MG63 (cell line): ENCODE measurements at places on chromosomes 1 and 21. TPM values are rescaled to one million over a fixed set of nuclear protein-coding genes. Genes with fewer than 3 reads are reported as not detected.
A peak's percentile ranks its signal among the peaks of the same experiment; 100 is the strongest.

Gene GRIK1
- not detected in 2 replicates for total RNA-seq

GRCh38 chr1:16117936-16118335 lies 37.9 kb downstream of the EPHA2 start:
- DNase-seq: no peak

- no peak for DNase-seq
Measured at GRCh38 chr1:156150333-156151011, 2.9 kb upstream of the SEMA4A start.

DNA sequence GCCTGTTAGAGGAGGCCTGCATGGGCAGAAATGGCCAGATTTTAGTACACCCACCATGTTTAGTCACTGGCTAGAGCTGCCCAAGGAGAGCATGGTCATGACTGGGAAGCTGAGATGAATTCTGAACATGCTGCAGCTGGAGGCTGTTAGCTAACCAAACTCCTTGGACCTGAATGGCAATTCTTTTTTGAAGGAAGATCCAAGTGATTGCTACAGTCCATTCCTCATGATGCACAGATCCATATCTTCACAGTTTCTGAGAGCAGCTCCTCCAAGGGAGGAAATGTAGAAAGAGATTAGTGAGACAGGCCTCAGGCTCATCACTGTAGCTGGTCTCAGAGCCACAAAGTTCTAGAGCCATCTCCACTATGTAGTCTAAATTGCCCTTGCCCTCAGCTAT lies 11.1 kb downstream of the ZFYVE9 start:
- DNase-seq: no peak

Gene MIXL1
- total RNA-seq: not detected in 2 replicates

DNA sequence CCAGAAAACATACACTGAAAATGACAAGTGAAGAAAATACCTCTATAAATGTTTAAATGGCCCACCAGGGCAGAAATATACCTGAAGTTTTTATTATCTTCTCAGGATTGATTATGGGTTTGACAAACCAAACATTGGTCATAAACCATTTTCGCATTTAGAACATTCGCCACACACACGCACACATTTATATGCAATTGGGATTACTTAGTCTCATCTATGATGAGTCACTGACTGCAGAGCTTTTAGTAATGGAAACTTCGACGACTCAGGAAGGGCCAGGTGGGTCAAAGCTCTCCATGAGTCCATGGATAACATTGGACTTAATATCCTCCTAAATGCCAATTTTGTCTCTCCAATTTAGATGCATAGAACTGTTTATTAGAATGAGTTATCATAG lies 16.9 kb downstream of the NRDC start:
- DNase-seq: no peak

GRCh38 chr1:54001591-54001990 lies 16.4 kb downstream of the LDLRAD1 start:
- DNase-seq: no peak

Gene AKR1A1
- 60.7 and 93.8 TPM in 2 replicates for total RNA-seq

Gene TEX38
- total RNA-seq: not detected in 2 replicates

Gene LAX1
- not detected in 2 replicates for total RNA-seq

DNA sequence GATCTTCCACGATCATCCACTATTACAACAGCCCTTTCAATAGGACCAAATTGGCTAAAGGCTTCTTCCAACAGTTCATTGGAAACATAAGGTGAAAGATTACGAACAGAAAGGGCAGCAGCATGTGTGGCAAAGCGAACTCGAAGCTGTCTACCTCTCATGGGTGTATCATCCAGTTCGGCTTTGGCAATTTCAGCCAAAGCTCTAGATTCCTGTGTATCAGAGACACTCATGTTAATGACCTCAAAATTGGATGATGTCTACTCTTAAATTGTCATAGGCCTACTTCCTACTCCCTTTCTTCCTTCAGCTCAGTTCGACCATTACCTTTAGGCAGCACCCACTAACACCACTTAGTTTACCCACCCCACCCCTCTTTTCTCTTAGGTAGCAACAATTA lies 2.2 kb downstream of the SFPQ start:
- DNase-seq: no peak

DNA sequence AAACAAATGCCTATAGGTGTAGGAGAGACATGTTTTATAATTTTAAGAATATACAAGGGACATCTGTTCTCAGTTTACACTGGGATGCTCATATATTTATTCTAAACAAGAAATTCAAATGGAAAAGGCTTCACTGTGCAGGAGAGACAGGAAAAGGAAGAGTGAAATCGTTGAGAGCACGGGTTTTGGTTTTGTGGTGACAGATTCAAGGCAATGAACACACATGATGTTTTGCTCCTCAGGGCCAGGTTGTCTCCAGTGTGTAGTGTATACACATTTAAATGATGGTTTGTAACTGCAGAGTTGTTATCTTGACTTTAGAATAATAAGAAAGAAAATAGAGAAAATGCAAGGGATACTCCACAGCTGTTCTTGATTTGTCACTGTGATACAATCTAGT lies 73.7 kb downstream of the S1PR1 start:
- no peak for DNase-seq

- no peak for DNase-seq
Measured at GRCh38 chr1:150999051-150999674, 7.5 kb downstream of the MINDY1 start.

DNA sequence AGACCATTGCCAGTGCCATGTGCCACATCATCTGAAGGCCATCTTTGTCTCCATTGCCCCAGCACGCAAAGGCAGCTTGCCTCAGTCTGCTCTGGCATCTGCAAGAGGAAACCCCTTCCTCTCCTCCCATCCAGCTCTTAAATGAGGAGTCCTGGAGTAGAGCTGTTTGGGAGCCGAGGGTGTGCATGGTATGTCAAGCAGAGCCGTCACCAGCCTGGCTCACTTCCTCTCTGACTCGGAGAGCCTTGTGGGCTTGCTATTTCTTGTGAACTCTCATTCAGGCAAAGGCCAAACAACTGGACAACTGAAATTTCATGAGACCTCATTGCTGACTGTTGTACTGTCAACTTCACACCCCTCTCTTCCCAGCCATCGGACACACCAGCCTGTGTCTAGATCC lies 143.9 kb downstream of the SIPA1L2 start:
- DNase-seq: peak; percentile 45

Gene FAM78B
- 0.30 TPM in 1 of 2 replicates, not detected in the other for total RNA-seq
